ENCODE measurements at places on chromosomes 16 and 17.

DNA sequence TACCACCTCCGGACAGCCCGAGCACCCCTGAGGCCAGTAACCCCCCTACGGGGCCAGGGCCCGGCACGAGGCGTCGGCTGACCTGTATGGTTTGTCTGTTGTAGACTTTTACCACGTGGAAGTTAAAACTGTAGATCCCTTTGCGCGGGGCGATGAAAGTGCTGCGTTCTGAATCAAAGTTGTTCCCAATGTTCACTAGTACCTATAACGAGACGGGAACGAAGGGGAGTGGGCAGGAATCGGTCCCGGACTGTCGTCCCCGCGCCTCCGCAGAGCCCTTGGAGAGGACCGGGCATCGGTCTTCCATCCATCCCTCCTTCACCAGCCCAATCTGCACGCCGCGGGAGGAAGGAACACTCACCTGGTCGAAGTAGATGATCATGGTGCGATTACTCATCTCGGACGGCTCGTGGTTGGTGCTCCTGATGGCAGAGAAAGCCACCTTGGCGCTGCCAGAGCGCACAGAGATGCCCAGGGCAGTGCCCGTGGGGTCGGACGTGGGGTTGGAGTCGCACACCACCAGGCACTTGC lies 732 bp downstream of the CBLN1 start:
- no peak for DNase-seq

GRCh38 chr16:8867932-8868415 lies 832 bp downstream of the CARHSP1 start:
- DNase-seq: no peak

DNA sequence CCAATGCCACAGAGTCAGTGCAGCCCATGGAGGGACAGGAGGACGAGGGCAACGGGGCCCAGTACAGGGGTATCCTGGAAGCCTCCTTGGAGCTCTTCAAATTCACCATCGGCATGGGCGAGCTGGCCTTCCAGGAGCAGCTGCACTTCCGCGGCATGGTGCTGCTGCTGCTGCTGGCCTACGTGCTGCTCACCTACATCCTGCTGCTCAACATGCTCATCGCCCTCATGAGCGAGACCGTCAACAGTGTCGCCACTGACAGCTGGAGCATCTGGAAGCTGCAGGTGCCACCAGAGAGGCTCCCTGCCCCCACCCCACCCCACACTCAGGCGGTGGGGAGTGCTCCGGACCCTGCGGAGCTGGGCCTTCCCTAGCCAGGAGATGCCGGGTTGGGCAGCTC lies 16.6 kb downstream of the TRPV2 start:
- DNase-seq: no peak

GRCh38 chr16:84868829-84869472 lies 49.2 kb downstream of the CRISPLD2 start:
- no peak for DNase-seq

- no peak for DNase-seq
Measured at GRCh38 chr16:26453215-26453614, 613.5 kb upstream of the C16orf82 start.

DNA sequence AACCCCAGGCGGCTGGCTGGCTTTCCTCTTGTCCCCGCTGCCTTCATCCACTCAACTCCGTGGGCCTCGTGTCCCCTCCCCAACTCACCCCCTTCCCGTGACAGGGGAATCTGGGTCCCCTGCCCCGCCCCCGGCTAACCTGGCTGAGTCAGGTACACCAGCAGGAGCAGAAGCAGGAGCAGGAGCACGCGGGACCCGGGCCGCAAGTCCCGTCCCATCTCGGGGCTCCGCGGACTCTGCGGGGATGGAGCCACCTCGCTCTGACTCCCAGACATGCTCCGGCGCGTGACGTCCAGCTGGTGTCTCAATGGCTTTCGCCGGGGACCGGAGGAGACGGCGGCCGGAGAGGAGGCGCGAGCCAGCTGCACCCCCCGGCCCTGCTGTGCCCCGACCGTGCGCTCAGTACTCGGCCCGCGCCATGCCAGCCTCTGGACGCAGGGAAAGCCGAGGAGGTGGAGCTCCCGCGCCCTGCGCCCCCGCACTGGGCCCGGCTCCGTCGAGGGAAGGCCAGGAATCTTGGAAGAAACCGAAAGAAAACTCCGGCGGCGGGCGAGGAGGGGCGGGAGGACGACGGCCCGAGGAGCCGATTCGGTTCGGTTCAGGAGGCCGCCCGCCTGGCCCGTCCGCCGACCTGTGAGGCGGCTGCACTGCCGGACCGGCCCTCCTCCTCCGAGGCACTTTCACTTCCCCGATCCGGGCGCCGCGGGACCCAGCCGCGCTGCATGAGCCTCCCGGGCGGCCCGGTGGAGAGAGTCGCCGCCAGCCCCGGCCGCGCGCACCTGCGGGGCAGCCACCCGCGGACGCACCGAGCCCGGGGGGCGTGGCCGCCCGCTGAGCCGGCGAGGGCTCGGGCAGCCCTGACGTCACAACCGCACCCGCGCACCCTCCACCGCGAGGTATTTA lies at the start of the genes CXCL16 and ZMYND15:
CXCL16 (minus strand) TSS at position 807 of the 903 bp plus-strand sequence; CDS start at position 218, 589 bp downstream.
ZMYND15 (plus strand) TSS at position 712 of the 903 bp plus-strand sequence. CDS start 716 bp downstream, outside the sequence.
- DNase-seq: peak; percentile 74

DNA sequence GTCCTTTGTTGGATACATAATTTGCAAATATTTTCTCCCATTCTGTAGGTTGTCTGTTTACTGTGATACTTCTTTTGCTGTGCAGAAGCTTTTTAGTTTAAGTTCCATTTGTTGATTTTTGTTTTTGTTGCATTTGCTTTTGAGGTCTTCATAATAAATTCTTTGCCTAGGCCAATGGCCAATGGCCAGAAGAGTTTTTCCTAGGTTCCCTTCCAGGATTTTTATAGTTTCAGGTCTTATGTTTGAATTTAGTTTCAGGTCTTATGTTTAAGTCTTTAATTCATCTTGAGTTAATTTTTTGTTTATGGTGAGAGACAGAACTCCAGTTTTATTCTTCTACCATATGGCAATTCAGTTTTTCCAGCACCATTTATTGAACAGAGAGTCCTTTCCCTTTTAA lies 90.1 kb upstream of the GOT2 start:
- DNase-seq: no peak

- peak; percentile 100 for DNase-seq
Measured at GRCh38 chr16:1983544-1984346, at the start of gene GFER. Gene GFER (plus strand): TSS chr16:1984193. CDS start chr16:1984219, 26 bp downstream.

All from frontal cortex (tissue), 4 donors.